ENCODE measurements at places on chromosomes 3 and 15. TPM values are rescaled to one million over a fixed set of nuclear protein-coding genes. Genes with fewer than 3 reads are reported as not detected.

DNA sequence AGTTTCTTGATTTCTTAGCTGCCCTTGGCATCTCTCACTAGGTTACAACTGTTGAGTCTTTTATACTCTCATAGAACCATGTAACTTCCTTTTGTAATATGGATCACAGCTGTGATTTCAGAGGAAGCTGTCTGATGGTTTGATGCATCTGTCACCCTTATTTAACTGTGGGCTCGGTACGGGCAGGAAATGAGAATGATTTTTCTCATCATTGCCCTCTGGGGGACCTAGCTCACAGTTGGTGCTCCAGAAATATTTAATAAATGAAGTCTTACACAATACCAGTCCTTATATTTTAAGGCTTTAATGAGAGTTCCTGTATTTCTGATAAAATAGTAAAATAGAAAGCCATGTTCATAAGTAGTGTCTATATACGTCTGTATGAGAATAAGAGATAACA lies 151.2 kb downstream of the EBLN2 start:
- no peak for DNase-seq

LNP1 gene
- total RNA-seq = 3.6 TPM

GRCh38 chr3:35078780-35079179 lies 560.5 kb upstream of the ARPP21 start:
- no peak for DNase-seq

DNA sequence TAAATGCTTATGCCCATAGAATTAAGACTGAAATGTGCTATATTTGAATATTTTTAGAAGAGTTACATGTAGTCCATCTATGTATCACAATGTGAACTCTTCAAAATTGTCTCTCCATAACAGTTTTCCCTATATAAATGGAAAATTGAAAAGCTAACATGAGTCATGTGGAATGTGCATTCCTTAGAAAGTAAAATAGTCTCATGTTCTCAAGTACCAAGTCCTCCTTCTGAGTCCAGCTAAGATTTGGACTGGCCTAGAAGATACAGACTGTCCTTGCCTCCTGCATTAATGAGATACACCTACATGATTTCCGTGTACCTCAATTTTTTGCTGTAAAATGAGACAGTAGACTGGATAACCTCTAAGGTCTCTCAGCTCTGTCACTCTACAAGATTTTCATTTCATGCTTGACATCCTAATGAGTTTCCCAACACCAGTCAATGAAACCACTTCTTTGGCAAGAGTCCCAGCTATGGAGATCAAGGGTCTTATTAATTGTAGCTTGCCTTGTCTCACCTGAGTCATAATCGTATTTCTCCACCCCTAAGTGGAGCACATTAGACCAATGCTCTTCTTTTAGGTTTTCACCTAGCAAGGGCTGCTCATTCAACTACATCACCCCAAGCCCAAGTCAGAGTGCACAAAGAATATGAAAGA lies 350.6 kb upstream of the IL12A start:
- DNase-seq = no peak

DNA sequence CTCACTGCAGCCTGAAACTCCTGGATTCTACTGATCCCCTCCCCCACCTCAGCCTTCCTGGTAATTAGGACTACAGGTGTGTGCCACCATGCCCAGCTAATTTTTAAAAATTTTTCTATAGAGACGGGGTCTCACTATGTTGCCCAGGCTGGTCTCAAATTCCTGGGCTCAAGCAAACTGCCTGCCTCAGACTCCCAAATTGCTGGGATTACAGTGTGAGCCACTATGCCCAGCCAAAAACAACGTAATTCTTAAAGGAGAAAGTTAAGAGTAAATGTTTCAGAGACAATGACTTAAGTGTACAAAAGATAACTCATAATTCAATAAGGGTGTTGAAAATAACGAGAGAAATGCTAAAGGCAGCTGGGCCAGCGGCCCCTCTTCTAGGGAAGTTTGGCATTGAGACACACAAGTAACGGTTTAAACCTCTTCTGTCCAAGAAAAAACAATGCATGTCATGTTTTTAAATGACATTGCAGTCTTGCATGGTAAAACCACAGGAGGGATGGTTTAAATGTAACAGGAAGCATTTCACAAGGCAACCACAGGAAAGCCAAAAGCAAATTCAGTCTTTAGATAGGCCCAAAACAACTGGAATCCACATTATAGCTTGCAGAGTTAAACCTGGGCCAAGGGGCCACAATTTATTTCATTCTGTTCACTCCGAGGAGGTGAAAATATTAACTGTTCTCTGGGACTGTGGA lies 5.1 kb downstream of the PROK2 start:
- no peak for DNase-seq

DNA sequence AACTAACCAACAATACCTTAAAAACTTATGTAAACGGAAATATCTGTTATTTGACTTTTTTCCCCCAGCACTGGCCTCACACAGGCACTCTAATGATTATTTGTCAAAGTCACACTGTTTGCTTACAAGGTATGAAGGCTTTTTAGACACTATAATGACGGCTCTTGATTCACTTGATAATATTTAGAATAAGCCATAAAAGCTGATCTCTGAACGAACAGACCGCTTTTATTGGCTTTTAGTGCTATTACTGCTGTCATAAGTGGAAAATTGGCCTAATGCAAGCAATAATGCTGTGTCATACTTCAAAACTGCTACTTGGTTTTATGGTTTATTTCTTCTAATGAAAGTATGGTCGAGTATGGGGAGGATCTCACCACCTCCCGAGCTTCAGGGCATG lies 35.1 kb downstream of the MDFIC2 start:
- DNase-seq = no peak

DNA sequence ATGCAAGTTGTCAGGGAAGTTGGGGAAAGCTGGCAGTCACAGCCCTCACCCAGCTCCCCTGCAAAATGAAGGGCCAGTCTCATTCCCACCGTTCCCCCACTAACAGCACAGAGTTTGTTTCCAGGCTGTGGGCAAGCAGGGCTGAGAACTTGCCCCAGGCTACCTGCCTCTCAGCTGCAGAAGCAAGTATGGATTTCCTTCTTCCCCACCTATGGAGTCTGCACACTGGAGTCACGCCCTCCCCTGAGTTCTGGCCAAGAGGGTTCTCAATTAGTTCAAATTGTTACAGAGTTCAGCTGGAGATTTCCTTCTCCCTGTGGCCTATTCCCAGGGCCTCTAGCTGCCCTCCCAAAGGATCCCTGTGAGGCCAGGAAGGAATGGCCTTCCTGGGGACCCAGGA lies 90.1 kb upstream of the ATP11B start:
- no peak for DNase-seq

- no peak for DNase-seq
Measured at GRCh38 chr15:58362262-58362922, 69.4 kb upstream of the LIPC start.

CADPS gene
- total RNA-seq = 149 TPM

DNA sequence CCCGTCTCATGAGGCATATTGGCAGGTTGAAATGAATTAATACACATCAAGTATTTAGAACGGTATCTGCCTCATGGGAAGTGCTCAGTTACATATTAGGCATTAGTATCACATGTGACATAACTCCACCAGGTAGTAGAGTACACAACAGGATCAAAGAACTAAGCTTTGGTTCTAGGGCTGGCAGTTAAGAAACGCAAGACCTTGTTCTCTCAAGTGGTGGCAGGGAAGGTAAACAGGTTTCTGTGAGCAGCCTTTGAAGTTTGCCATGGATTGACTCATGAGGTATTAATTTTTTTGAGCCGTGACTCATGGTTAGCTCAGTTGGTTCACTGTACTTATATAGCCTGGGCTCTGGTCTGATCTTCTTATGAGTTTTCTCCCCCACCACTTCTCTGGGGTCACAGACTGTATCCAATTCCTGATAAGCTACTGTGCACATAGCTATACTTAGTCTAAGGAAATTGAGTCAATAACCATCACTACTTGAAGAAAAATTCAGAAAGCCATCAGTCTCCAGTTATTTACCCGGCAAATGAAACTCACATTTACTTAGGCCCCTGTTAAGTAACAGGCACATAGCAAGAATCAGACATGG lies 155.6 kb upstream of the STT3B start:
- no peak for DNase-seq

ECE2 gene
- total RNA-seq = not detected

DNA sequence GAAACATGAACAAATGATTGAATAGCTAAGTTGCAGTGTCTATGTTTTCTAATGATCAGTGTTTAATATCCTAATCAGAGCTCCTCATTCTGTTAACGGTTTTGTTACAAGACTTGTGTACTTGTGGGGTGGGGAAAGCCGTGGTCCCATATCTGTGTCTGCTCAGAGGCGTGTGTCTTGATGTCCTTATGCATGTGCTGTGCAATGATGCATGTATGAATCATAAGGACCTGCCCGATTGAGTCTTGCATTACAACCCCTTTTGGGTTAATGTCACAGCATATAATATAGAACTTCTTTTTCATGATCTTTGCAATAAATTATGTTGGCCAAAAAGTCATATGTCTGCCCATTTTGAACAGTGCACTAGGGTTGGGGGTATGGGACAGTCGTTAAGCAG lies 233.4 kb downstream of the ITPR1 start:
- DNase-seq = no peak

DNA sequence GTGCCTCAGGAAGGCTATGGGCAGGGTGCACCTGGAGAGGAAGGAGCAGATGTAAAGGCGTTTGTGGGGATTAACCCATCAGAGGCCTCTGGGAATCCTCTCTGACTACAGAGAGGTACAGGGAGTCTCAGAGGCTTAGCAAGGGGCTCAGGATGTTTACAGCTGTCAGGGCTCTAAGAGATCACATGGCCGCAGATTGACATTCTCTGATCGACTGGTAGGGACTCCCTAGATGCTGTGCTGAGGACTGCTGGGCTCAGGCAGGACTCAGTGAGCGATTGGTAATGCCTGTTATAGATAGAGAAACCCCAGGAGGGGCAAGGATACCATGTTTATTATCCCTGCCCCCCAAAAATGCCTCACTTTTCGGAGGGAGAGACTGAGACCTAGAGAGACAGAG lies 103.5 kb downstream of the CORO2B start:
- DNase-seq = no peak
